ENCODE measurements at places on chromosomes 11 and 22.
A peak's percentile ranks its signal among the peaks of the same experiment; 100 is the strongest.

GRCh38 chr11:114159802-114160632 lies 100.5 kb downstream of the ZBTB16 start:
- DNase-seq, result peak; percentile 88

DNA sequence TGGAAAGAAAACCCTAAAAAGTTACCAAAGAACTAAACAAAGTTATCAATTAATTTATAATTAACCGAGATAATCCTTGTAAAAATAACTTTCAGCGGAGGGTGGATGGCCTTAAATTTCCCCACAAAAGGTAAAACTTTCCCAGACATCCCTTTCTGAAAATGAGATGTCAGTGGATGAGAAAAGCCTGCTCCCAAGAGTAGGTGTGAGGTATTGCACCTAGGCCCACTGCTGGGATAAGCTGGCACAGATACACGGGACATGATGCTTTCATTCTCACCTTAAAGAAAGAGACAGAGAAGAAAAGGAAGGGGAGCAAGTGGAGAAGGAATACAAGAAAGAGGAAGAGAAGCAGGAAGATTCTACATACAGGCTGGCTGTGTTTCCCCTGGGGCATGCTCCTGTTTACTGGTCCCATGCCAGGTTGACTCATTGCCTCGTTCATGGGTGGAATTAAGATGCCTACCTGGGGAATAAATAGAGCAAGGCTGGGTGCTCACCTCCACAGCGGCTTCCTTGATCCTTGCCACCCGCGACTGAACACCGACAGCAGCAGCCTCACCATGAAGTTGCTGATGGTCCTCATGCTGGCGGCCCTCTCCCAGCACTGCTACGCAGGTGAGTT lies at the start of gene SCGB2A2:
TSS of gene SCGB2A2 (plus strand) at position 505 of the 625 bp plus-strand sequence. CDS start at position 564, 59 bp downstream.
- DNase-seq, result no peak

DNA sequence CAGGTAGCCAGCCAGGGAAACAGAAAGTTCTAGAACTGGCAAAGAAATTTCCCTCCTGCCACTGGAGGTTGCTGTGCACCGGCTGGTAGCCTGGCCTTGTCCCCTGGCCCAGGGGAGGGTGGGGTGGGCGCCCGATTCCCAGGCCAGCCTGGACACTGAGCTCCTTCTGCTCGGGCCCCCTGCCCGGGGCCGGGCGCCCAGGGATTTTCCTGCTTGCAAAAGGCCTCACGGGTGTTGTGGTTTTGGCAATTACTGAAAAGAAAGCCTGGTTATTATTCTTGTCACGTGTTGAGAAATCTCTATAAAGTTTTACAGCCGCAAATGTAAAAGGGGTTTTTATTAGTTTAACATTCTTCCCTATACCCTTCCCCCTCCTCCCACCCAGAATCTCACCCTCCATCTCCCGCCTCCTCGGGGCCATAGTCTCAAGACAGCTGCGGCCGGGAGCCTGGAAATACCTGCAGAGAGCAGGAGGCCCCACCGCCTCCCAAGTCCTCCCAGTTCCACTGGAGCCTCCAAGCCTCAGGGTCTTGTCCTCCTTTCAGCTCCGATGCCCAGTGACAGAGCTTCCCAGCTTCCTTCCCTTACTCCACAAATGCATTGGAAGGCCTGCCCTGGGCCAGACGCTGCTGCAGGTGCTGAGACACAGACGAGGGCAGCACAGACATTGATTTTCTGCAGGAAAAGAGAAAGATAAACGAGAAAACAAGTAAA lies 1515.6 kb downstream of the TBC1D22A start:
- DNase-seq, result no peak

DNA sequence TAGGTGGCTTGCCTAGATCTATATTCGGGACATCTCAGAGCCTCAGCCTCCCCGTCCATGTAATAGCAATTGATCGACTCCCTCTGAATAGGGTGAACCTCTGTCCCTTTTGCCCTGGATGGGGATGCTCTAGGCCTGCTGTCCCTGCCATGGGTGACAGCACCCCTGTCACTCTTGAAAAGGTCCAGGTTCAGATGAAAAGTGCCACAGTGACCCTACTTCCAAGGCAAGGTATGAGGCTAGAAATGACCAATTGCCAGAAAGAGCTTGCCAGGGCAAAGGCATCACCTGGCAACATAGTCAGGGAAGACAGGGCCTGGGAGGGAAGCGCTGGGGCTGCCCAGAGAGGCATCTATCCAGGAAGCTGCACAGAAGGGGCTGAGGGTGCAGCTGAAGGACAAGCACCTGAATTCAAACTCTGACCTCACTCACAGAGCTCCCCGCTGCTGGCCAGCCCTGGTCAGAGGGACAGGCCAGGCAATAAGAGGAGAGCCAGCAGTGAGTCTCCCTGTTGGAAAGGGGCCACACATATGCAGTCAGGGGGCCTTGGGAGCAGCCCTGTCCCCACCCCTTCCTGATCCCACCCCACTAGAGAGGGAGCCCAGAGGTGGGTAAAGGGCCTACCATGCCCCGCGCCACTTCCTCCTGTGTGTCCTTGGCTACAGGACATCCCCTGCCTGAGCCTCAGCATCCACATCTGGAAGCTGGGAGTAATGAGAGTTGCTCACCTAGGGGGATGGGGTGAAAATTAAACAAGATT lies 9.0 kb upstream of the APOBEC3A start:
- DNase-seq, result no peak

- DNase-seq, result no peak
These were observed 331.8 kb downstream of the FAT3 start for GRCh38 chr11:92556431-92556830.

DNA sequence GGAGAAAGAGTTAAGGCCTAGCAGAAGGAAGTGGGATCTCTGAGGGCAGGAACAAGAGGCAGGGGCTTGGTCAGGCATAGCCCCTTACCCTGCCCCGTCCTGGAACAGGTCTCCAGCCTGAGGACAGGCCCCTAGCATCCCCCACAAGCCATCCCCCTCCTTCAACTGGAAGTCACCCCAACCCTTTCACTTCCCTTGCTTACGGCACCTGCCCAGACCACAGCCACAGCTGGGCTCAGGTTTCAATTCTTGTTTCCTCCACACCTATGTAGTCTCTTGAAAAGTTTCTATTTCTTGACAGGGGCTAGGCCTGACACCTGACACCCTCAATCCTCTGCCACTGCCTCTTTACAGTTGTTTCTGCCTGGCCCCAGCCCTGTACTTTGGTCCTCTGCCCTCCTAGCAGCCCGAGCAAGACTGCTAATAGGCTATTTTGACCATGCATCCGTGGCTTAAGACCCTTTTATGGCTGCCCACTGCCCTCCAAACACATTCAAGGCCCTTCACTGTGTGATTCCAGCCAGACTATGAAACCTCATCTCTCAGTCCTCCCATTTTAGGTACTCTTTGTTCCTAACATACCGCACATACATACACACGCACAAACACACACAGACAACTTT lies 10.9 kb upstream of the FCHSD2 start:
- no peak for DNase-seq

Measured in inflammatory macrophage treated with lipopolysaccharide for 1 hour (primary cell).